Coronary artery (tissue), 2 donors: ENCODE measurements at places on chromosomes 13 and 19.

GRCh38 chr19:40547836-40548235, 28.8 kb upstream of the SHKBP1 start:
- DNase-seq = no peak

GRCh38 chr19:28242317-28242927, 970.5 kb downstream of the UQCRFS1 start:
- no peak for DNase-seq

DNA sequence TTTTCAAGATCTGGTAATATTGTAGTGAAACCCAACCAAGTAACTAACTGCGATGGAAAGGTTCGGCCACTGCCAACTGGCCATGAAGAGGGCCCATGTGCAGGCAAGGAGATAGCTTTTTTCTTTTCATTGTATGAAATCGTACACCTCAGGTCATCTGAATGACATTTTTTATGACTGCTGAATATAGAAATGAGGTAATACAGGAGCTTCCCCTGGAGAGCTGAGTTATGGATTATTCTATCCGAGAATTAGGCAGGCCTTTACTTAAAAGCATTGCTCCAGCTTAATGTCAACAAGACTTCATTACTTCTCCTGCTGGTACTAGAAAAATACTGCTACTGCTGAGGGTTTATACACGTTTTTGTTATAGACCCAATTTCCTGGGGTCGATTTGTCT, 1215.6 kb downstream of the EFNB2 start:
- DNase-seq = no peak

GRCh38 chr19:53885036-53885435, 3.0 kb downstream of the PRKCG start:
- no peak for DNase-seq

DNA sequence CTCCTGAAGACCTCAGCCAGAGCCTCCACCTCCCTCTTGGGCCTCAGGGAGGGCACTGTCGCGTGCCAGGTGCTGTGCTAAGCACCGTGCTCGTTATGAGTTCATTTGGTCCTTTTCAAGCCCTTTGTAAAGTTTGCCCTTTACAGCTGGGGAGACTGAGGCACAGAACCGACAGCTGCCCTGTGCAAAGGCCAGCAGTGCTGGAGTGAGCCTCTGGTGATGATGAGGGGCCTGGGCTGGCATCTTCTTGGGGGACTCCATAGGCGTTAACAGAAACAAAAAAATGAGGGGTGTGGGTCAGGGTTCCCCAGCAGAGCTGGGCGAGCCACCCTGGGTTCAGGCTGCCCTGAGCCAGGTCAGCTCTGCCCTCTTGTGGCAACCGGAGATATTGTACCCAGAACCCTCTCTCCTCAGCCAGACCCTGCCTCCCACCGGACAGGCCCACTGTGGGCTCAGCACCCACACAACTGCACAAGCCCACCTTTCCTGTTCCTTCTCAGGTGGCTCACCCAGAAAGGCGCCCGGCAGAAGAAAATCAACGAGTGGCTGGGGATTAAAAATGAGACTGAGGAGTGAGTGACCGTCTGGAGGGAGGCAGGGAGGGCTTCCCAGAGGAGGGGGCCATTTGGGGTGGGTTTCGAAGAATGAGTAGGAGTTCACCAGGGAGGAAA, 5.5 kb upstream of the IFI30 start:
- no peak for DNase-seq
